ENCODE measurements at places on chromosomes 2 and 18.

DNA sequence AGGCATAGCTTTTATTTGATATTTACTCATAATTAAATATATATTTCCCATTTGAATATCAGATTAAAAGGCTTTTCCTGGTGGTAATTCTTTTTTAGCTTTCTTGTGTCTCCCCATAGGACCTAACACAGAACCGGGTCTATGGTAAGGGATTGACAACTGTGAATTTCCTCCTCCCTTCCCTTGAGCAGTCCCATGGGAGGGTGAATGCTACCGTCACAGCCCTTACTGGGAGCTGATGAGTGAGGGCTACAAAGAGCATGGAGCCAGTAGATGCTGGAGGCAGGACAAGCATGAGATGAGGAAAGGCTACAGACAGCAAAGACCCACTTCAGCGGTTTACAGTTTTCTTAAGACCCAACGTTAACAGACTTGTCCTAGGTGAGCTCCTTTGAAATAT is 170.6 kb upstream of the EPAS1 start:
- DNase-seq = no peak

DNA sequence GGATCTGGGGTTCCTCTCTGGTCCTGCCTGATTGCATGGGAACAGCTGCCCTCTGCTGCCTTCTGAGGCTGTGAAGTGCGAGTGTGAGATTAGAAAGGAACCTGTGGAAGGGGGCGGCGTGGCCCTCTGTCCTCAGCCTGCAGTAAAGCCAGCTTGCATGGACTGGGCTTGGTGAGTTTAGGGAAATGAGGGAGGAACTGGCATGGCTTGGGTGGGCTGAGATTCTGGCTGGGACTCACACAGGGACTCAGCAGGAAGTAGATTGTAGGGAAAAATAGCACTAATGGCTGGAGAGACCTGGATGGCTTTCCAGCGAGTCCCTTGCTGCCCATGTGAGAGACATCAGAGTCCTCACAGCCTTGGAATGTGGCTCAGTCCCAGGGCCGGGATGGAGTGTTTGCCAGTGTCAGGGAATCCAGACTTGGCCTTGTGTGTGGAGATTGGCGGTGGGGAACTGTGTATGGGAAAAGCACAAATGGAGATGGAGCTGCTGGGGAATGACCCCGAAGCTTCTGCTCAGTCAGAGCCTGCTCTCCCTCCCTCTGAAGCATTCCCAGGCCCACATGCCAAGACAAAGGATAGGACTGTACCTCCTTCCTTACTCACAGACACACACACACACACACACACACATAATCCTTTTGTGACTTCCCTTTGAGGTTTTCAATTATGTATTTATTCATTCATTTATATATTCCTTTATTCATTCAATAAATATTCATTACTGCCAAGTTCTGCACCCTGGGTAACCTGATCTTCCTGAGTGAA is 115.4 kb downstream of the ACAA2 start:
- DNase-seq = peak; percentile 39

GRCh38 chr18:63477200-63477599 is 442 bp downstream of the SERPINB5 start:
- DNase-seq = no peak

DNA sequence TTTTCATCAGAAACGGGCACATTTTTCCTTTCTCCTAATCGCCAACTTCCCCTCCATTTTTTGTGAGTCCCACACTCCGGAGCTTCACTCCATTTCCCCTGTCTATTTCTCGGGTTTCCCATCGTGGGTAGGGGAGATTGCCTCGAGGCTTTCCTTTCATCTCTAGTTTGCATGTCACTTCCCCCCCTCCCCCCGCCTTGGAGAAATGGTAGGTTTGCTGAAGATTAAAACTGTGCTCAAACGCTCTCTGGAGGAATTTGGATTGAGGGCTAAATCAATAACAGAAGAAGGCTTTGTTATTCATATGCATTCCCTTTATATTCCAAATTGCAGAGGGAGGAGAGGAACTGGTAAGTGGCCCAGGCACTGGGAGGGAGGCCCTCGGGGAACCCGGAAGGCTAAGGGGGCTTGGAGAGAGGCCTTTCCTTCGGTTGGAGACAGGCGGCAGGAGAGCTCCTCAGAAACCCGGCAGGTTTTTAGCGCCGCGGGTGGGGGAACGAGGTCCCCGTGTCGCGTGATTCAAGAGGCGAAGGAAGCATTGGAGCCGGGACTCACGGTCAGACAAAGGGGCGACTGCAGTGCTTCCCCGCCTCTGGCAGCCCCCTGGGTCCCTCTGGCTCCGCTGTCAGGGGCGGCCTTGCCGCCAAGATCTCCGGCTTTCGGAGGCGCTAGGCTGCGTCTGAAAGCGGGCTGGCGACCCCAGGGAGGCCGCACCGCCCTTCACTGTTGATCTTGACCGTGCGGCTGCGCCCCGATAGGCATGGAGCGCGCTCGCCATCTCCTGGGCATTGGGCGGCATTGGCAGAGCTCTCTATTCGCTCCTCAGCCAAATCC is 2.4 kb upstream of the HOXD12 start:
- DNase-seq = peak; percentile 86

DNA sequence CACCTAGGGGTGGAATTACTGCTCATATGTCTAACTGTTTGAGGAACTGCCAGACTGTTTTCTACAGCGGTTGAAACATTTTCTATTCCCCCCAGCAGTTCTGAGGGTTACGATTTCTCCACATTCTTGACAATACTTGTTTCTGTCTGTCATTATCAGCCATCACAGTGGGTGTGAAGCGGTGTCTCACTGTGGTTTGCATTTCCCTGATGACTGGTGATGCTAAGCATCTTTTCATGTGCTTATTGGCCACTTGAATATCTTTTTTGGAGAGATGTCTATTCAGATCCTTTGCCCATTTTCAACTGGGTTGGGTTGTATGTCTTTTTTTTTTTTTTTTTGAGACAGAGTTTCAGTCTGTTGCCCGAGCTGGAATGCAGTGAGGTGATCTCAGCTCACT is 63.0 kb downstream of the ADNP2 start:
- no peak for DNase-seq

DNA sequence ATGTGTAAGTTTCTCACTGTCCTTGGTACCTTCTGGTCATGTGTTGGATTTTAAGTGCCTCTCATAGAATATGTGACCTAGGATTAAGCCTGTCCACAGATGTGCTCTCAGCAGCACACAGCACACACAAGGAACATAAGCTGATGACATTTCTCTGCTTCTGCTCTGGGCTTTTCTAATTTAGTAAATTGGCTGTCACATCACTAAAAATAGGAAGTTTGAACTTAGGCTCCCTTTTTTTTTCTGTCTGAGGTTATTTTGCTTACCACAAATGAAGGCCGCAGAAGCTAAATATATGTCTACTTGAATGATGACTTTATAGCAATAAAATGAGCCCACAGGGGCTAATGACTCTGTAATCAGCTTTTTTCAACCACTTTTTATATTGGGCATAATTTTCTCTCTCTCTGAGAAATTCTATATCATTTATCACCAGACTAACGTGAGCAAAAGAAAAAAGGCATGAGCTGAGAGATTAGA is 150.2 kb upstream of the KLHL14 start:
- no peak for DNase-seq

- peak; percentile 48 for DNase-seq
Measured at GRCh38 chr2:23460228-23460627, 75.2 kb downstream of the KLHL29 start.

DNA sequence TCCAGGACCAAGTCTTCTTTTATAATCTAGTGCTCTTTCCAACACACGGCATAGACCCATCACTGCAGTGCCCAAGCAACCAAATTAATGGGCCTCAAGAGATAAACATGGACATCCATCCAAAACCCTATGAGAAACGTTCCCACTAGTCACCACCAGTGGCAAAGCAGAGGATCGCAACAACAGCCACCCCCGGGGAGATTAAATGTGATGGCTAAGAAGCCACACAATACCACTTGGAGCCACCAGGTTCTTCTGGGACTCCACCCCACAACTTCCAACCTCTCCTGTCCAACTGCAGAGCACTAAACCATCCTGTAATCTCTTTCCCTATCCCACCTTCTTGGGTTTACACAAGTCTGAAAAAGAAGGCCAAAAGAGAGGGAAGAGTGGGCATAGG is 123.8 kb downstream of the BCL11A start:
- DNase-seq = no peak

GRCh38 chr18:62506495-62507143 is 16.2 kb upstream of the ZCCHC2 start:
- peak; percentile 13 for DNase-seq

GRCh38 chr18:36633961-36634412 is 194.8 kb downstream of the TPGS2 start:
- peak; percentile 30 for DNase-seq

DNA sequence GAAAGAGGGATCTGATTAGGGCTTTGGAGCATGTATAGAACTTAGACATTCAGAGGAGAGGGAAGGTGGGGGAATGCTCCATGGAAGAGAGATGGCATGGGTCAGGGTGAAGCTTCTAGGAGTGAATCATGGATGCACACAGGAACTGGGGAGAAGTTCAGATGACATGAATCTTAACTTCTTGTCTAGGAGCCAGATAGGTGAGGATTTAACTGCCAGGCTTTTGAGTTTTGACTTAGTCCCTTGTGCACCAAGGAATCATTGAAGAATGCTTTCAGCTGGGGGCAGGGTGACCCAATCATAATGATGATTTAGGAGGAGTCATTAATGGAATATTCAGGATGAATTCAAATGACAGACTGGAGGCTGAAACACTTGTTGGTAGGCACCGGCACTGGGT is 48.7 kb downstream of the ACYP2 start:
- no peak for DNase-seq

GRCh38 chr2:205681401-205682238 is 681 bp upstream of the NRP2 start:
- DNase-seq = no peak

- no peak for DNase-seq
Measured at GRCh38 chr2:149205143-149205542, 125.2 kb upstream of the LYPD6 start.

GRCh38 chr2:58479535-58480140 is 238.5 kb upstream of the FANCL start:
- DNase-seq = no peak

DNA sequence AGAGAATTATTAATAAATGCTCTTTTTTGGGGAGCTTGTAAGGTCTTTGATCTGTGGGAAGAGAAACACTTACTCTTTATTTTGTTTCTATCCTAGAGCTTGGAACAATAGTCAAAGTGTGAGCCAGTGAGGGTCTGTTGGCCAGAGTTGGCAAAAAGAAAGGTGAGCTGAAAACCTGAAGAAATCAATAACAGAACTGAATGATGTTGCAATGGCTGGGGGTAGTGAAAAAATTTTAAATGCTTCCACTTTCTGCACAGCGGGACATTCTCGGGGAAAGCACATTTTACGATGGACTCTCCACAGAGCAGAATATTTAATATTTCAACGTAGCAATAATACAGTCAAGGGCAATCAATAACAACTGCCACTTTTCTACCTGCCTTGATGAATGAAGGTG is 78.9 kb downstream of the SKA1 start:
- DNase-seq = no peak

DNA sequence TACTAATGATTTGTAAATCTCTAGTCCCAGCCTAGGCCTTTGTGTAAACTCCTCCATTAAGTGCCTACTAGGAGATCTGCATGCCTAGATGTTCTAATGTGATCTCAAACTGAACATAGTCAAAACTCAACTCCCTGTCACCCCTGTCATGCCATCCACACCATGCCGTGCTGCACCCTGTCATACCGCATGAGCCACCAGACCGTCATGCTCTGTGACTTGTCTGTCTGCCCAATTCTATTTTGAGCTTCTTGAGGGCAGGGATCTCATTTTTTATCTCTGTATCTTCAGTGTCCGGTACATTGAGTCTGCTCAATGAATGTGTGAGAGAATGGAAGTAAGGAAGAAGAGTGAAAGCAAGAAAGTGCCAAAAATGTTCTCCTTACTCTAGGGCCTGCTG is 35.5 kb downstream of the GREB1L start:
- DNase-seq = no peak

DNA sequence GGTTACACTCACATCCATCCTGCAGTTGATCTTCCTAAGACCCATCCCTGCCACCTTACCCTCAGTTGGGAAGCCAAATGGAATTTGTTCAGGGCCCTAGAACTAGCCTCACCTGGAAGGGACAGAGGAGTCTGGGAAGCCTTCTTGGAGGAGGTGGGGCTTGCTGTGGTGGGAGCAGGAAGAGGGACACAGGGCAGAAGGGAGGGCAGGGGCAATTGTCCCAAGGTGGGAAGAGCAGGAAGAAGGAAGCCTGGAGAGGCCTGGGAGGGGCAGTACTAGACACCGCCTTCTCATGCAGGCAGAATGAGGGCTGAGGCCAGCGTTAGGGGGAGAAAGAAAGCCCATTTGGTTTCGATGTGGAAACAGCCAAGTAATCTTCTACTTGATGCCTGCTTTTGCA is 34.1 kb upstream of the ASPRV1 start:
- DNase-seq = no peak

DNA sequence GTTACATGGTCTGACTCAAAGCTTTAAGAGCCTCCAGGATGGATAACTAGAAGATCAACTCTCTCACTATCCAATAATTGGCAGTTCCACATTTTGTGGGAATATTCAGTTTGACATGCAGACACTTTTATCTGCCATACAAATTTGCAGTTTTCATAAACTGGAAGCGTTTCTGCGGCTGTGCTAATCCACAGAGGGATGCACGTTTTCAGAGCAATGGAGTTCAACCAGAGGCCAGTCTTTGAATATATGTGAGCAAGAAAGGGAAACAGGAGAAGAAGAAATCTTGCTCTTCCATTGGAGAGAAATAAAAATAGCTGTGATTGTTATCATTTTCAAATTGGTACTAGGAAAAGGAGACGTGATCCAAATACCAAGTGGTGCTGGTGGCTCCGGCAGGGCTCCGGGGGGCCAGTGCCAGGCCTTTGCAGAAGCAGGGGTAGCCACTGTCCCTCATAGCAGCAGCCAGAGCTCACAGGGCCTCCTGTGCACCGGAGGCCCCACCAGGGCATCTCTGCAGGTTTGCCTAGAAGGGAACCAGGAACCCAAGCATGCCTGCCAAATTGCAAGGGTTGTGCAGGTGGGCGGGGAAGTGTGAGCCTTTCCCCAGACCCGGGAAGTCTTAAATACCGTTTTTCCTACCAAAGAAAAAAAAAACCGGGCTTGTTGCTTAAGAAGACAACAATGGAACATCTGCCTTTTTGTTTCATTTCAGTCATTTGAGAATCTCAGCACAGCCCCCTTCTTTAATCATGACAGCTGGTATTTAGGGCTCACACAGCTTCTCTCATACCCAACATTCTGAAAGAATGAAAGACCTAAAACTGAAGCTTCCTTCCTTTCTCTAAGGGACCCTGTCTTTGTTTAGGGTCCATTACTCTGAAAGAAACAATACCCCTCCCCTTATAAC is 791.1 kb upstream of the SOX11 start:
- DNase-seq = no peak

- DNase-seq = no peak
Measured at GRCh38 chr2:8193686-8194615, 487.9 kb upstream of the ID2 start.

DNA sequence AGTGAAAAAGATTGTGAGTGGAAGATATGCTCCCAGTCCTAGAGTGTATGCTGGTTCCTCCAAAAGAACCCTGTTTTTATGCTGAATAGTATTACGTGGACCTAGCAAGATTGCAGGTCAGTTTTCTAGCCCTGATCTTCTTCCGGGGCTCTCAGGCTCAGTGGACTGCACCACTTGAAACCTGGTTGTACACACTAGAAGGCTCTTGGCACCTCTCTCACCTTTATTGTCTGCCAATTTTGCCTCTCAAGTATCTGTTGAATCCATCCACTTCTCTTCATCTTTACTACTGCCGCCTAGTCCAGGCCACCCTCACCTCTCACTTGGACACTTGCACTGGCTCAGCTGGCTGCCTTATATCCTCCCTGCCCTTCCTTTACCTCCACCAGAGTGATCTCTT is 16.8 kb downstream of the TTC39C start:
- no peak for DNase-seq

GRCh38 chr2:151153601-151154000 is 108.1 kb downstream of the RBM43 start:
- no peak for DNase-seq

Data from EL (cell line).